ENCODE measurements at places on chromosomes 12 and 14. TPM values are rescaled to one million over a fixed set of nuclear protein-coding genes. Genes with fewer than 3 reads are reported as not detected.

DNA sequence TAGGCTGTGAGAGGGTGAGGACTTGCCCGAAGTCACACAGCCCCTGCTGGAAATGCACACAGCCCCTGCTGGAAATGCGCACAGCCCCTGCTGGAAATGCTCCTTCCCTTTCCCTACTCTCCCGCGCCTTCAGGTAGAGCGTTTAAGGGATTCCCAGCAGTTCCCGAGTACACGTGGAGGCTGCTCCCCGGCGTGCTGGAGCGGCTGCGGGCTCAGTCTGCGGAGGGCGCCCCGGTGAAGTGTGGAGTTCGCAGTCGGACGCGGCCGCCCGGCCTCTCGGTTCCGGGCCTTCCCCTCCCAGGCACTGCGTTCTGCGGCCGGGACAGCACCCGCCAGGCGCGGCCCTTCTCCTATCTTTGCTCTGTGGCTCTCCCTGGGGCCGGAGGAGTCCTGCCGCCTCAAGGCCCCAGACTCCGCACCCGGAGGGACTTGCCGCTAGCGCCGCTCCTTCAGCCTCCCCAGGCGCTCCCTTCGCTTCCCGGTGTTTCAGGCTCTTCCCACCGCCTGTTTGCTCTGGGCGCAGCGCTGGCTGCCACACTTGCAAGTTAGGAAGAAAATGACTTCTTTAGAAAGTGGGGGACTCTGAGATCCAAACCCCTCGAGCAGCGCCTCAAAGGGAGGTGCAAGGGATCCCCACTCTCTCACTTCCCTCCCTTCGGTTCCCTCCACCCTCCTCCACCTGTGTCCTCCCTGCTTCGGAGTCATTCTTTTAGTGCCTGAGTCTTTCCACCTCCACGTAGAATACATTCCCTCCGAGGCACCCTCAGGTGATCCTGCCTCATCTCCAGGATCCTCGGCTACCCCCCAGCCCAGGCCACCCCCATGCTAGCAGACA, 8.3 kb upstream of the TBX5 start:
- DNase-seq: no peak

DNA sequence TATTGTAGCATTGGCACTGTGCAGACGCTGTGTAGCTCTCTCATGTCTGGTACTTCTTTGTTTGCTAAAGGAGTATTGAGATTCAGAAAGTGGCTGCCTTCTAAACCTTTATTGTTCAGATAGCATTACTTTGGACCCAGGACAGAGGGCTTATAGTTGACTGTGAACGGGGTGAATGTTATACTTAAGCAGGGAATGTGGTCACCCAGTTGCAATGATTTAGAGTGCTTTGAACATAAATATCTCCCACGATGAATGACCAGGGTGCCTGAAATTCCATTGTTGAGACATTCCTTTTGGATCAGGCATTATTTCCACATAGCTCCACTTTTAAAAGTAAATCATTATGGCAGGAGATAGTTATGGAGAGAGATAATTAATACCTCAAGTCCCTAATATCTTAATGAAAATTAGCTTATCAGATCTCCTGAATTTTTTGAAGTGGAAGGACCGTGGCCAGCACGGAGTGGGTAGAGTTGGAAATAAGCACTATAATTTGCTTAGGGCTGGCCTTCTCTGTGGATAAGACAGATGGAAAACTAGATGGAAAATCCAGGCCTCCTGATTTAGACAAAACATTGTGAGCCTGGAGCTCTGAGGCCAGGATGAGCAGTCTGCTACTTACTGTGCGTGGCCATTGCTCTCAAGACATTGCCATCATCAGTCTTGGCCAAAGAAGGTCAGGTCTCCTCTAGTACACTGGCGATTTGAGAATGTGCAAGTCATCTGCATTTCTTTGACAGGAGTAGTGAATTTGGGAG, 114.5 kb downstream of the ETV6 start:
- DNase-seq: no peak

- DNase-seq: no peak
Observed at GRCh38 chr12:100959481-100959880, 164.9 kb downstream of the ANO4 start.

DNA sequence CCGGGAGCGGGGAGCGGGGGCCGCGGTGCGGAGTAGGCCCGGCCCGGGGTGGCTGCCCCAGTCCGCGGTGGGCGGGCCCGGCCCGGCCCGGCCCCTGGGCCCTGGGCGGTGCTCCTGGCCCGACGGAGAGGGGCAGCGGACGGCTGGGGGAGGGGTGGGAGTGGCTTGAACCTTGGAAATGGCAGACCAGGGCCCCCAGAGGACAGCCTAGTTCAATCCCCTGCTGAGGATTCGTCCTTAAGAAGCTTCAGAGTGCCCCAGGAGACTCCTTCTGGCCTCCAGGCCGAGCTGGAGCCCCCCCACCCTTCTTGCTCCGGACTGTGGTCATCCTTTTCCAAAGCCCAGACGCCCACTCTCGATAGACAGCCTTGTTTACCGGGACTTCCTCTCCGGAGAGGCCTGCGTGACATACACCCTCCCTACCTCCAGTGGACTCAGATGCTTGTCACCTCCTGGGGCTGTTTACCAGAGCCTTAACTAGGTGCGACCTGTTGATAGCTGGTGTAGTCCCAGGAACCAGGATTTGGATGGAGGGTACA, 458 bp downstream of the KHNYN start:
- no peak for DNase-seq

- DNase-seq: no peak
Observed at GRCh38 chr12:124655698-124656516, 88.5 kb upstream of the NCOR2 start.

GRCh38 chr14:100740196-100740825, 13.6 kb downstream of the DLK1 start:
- no peak for DNase-seq

- DNase-seq: no peak
Observed at GRCh38 chr12:20154052-20154451, 214.3 kb upstream of the PDE3A start.

GRCh38 chr12:62762645-62763044, 172.3 kb downstream of the PPM1H start:
- no peak for DNase-seq

GRCh38 chr12:26287671-26288381, 92.5 kb downstream of the SSPN start:
- no peak for DNase-seq

GRCh38 chr12:108043286-108043685, 85.8 kb upstream of the WSCD2 start:
- no peak for DNase-seq

GRCh38 chr14:90600619-90601018, 203.8 kb downstream of the CALM1 start:
- DNase-seq: no peak

- peak; percentile 32 for DNase-seq
Observed at GRCh38 chr12:19572920-19573558, 133.7 kb downstream of the AEBP2 start.

- DNase-seq: no peak
Observed at GRCh38 chr12:130764073-130764472, 48.0 kb upstream of the RIMBP2 start.

DNA sequence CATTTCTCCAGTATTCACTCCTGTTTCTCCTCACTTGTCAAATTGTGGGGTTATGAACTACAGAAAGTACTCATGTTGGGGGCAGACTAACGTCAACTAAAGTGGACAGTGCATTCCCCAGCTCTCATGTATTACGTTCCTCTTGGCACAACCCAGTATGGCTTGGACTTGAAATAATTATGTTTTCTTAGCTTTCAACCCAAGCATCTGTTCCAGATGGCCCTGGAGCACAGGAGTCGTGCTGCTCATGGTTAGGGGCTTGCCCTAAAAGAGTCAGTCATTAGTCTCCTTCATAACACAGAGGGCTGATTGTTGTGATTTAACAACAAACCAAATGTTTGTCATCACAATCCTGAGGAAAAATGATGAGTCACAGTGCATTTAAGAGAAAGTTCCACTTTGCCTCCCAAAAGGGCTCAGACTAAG, 154.4 kb downstream of the RPAP3 start:
- no peak for DNase-seq

GRCh38 chr12:115088995-115089841, 405.2 kb upstream of the TBX3 start:
- DNase-seq: no peak

- DNase-seq: no peak
Observed at GRCh38 chr14:40599725-40600124, 1007.0 kb upstream of the LRFN5 start.

DNA sequence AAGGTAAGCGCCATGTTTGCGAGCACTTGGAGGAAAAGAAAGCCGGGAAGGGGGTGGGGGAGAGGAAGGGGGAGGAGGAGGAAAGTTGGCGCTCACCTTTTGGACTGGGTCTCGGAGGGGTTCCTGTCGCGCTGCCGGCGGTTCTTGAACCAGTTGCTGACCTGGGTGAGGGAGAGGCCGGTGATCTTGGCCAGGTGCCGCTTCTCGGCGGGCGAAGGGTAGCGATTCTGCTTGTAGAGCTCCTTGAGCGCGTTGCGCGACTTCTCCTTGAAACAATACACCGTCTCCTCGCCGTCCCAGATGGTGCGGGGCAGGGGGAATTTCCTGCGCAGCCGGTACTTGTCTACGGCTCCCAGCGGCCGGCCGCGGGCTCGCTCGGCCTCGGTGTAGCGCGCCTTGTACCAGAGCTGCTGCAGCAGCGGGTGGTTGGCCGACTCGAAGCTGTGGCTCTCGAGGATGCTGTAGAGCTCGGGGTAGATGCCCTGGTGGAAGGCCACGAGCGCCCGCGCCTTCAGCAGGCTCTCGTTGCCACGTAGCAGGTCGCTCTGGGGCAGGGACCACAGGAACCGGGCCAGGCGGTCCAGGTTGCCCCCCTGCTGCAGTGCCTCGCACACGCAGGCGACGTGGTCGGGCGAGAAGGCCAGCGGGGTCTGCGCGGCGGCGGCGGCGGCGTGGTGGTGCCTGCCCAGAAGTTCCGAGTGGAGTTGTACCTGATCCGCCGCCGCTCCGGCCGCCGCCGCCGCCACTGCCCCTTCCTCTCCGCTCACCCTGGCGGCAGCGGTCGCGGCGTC, 840 bp downstream of the SIX4 start:
- DNase-seq: peak; percentile 54

GRCh38 chr12:75944097-75944904, 87.3 kb downstream of the PHLDA1 start:
- no peak for DNase-seq

- DNase-seq: no peak
Observed at GRCh38 chr12:7694556-7695236, 879 bp downstream of the GDF3 start.

- DNase-seq: no peak
Observed at GRCh38 chr12:87766044-87766443, 263.2 kb downstream of the C12orf50 start.

GRCh38 chr14:75770635-75771034, 109.6 kb downstream of the TTLL5 start:
- no peak for DNase-seq

DNA sequence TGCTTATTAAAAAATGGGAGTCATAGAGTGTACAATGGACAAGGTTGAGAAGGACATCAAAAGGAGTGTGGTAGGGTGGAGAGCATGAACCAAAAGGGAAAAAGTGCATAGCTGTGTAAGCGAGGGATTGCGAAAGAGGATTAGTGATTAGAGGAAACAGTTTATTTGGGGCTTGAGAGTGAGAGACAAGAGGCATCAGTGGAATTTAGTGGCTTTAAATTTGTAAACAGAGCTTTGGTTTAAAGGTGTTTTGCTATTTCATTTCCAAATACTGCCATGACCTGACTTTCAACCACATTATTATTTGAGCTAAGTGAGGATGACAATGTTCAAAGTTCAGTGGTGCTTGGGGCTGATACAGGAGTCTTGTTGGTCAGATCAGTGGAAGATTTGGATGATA, 53.4 kb downstream of the SLC16A7 start:
- DNase-seq: no peak

DNA sequence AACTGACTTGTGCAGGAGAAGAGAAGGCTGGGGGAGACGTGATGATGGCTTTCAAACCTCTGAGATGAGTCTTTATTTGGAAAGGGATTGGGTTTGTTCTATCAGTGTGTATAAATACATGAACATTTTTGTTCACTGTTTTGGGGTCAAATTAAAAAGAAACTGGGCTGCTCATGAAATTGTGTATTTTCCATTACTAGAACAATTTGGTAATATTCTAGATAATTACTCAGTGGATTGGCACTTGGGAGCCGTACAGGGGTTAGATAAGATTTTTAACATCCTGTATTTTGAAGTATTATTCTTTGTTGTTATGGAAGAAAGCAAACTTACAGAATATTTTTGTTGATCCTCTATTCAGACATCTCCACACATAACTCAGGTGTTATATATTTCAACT, 340.6 kb downstream of the PRKD1 start:
- no peak for DNase-seq

DNA sequence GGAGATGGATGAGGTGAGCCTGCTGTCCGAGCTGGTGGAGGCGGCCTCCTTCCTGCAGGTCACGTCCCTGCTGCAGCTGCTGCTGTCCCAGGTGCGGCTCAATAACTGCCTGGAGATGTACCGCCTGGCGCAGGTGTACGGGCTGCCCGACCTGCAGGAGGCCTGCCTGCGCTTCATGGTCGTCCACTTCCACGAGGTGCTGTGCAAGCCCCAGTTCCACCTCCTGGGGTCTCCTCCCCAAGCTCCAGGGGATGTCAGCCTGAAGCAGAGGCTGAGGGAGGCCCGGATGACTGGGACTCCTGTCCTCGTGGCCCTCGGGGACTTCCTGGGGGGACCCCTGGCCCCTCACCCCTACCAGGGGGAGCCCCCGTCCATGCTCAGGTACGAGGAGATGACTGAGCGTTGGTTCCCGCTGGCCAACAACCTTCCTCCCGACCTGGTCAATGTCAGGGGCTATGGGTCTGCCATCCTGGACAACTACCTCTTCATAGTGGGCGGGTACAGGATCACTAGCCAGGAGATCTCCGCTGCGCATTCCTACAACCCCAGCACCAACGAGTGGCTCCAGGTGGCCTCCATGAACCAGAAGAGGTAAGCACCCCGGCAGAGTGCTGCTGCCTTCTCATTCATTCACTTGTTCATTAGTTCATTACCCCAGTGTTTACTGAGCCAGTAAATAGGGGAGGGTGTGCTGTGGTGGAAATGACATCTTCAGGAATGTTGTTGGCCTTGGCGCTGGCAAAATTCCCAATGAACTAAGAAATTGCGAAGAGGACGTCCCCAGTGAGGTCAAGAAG, 774 bp upstream of the MANSC4 start:
- no peak for DNase-seq

- no peak for DNase-seq
Observed at GRCh38 chr14:31255286-31255685, 47.7 kb upstream of the HECTD1 start.

The CLEC4E gene
- not detected for total RNA-seq

The FERMT2 gene
- 0.14 TPM for total RNA-seq

The RFX4 gene
- not detected for total RNA-seq

The IL26 gene
- not detected for total RNA-seq

The PPFIA2 gene
- total RNA-seq: not detected

The RNASE2 gene
- not detected for total RNA-seq

The SYNDIG1L gene
- total RNA-seq: not detected

The CCND2 gene
- 438 TPM for total RNA-seq

The OAS3 gene
- total RNA-seq: 222 TPM

The KLRC4 gene
- 38.4 TPM for total RNA-seq

The PRPH gene
- total RNA-seq: 0.67 TPM

The FAM181A gene
- total RNA-seq: not detected

The LRP1-AS gene
- total RNA-seq: not detected

The DPY19L2 gene
- 8.7 TPM for total RNA-seq

The CCDC196 gene
- total RNA-seq: not detected
